ENCODE measurements at places on chromosomes 11 and 22.

- DNase-seq: no peak
Observed at GRCh38 chr11:46392421-46393230, 1.1 kb upstream of the CHRM4 start.

GRCh38 chr22:22446517-22446916 lies 62.0 kb downstream of the ZNF280B start:
- no peak for DNase-seq

DNA sequence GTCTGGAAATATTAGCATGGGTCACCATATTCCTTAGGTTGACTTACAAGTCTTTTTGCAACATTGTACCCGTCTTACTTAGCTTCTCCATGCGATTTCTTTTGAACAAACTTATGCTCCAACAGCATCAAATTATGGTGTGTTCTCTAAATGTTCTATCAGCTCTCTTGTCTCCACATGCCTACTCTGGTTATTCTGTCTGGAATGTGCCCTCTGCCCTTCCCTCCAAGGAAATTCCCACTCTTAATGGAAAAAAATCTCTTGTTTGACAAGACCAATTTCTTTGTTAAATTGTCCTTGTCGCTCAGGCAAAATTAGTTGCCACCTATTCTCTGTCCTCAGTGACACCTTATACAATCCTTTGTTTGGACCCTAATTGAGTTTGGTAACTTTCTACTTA lies 522.8 kb upstream of the LUZP2 start:
- no peak for DNase-seq

DNA sequence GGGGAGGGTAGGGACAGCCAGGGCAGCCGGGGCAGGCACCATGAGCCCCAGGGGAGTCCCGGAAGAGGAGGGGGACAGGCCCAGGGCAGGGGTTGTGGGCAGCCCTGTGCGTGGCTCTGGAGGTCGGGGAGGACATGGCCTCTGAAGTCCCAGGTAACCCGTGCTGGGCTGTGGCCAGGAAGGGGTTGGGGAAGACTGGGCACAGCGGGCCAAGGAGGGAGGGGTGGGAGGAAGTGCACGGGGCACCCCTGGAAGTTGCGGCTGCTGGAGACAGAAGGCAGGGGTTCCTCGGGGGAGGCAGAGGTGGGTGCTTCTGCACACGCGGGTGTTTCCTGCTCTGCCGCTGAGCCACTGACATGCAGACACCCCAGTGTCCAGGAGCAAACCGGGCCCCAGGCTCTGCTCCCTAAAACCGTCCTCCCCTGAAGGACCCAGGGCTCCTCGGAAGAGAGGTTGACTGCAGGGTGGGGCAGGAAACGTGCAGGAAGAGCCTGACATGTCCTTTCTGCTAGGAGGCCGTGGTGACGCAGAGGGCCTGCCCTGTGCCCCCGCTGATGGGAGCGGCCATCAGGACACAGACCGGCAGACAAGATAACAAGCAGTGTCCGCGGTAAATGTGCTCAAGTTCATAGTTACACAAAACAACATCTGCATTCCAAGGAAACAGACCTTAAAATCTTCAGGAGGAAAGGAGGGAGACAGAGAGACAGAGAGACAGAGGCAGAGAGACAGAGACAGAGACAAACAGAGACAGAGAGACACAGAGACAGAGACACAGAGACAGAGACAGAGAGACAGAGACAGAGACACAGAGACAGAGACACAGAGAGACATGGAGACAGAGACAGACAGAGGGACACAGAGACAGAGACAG lies 5.7 kb downstream of the TNNI2 start:
- no peak for DNase-seq

- no peak for DNase-seq
Observed at GRCh38 chr11:9577556-9577955, 4.1 kb downstream of the WEE1 start.

DNA sequence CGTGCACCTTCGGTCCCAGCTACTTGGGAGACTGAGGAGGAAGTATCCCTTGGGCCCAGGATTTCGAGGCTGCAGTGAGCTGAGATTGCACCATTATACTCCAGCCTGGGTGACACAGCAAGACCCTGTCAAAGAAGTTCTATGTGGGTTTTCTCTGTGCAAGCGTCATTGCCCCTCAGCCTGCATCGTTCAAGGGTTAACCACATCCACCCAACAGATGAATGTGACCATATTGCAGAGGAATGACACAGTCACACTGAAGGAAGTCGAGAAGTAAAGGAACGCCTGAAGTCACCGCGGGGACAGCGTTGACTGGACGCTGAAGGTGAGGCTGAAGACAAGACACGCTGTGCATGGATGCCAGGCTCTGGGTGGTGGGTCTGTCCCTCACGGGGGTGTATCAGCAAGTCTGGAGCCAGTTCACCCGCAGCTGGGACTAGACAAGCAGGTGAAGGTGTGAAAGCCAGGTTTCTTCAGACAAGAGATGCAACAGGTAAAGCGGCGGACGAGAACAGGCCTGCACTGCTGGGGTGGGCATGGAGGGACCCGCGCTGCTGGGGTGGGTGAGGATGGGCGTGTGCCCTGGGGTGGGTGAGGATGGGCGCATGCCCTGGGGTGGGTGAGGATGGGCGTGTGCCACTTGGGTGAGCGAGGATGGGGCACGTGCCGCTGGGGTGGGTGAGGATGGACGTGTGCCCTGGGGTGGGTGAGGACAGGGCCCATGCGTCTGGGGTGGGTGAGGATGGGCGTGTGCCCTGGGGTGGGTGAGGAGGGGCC lies 36.5 kb upstream of the TOLLIP start:
- no peak for DNase-seq

DNA sequence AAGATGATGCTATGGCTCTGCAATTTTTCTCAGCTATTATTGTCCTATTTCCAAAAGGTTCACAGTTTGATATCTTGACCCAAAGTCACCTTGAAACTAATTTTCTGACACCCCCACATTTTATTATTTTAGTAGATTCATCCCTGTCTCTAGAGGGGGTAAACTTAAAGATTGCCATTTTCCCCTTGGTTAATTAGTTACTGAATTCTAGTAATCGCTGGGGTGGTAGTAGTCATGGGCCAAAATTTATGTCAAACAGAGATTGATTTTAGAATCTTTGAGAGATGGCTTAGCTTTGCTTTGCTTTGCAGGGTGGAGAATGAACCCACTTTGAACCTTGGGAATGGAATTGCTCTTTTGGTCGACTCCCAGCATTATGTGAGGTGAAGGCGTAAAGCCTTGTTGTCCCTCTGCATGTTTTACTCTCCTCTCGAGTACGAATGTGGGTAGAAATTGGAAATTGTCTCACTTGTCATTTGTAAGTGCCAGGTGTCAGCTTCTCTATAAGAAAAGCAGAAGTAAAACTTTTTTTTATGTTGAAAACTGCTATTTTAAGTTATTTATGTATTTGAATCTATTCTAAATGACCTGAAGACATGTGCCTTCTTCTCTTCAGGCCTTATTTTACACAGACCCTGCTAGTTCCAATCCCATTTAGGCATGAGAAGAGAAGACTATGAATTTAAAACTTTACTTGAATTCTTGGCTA lies 42.4 kb upstream of the RCE1 start:
- peak; percentile 66 for DNase-seq

DNA sequence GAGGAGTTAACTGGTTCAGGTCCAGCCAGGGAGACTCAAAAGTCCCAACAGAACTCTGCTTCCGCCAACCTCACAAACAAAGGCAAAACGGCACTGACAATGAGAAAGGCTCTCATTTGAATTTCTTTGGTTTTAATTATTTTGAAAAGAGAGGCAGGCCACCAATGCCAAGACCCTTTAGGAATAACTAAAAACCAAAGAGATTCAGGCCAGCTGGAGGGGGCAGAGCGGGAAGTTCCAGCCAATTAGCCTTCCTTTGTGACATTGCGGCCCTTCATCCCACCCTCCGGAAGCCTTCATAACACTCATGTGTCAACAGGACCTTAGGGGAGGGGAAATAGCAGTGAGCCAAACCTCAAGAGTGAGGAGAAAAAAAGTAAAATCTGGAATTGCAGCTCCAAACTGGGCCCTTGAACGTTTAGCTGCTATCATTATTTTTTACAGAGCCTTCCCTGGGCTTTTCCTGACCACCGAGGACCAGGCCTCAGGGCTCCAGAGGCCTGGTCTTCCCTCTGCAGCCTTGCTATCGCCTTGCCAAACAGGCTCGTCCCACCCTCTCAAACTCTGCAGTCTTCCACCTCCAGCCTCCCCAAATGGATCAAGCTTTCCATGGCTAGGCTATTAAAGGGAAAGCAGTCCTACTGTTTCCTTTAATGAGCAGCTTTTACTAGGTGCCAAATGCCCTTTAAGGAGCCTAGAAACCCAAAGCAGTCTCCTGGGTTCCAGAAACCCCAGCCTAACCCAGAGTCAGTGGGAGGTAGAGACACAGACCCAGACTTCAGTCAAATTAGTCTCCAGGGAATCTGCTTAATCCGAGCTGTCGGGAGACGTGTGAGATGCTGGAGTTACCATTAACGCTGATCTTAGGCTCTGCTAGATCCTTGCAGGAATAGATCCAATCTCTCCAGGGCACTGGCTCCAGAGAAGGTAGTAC lies 114.2 kb downstream of the CCDC34 start:
- no peak for DNase-seq

- no peak for DNase-seq
Observed at GRCh38 chr11:26202754-26203153, 129.2 kb upstream of the ANO3 start.

GRCh38 chr11:64933935-64934681 lies 1.6 kb downstream of the GPHA2 start:
- DNase-seq: no peak

DNA sequence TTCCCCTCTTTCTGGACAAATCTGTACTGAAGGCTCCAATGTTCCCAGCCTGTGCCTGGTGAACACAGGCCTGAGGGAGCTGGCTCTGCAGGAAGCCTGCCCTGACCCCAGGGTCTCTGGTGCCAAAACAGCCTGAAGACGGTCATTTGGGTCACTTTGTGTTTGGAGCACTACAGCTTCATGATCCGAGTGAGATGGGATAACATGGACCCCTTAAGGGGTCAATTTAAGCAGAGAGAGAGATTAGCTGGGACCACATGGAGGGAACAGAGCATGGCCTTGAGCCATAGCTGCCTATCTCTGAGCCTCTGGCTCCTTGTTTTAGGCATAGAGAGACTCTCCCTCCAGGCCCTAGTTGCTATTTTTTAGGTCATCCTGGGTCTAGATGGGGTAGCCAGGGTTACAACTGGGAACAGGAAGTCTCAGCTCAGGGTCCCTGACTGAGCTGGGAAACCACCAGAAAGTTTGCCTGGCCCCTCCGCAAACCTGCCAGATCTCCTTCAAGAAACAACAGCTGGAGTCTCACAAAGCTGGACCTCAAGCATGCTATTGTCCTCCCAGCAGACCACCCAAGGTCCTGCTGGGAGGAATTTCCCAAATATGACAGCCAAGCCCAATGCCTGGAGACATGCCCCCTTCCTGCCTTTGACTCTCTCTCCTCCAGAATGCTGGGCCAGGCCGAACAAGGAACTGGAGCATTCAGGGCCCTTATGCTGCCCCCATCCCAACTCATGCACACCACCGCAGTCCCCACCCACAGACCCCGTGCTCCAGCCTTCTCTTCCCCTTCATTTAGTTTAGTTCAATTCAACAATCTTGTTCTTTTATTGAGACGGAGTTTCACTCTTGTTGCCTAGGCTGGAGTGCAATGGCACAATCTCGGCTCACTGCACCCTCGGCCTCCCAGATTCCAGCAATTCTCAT lies 4.0 kb downstream of the SLCO2B1 start:
- no peak for DNase-seq

DNA sequence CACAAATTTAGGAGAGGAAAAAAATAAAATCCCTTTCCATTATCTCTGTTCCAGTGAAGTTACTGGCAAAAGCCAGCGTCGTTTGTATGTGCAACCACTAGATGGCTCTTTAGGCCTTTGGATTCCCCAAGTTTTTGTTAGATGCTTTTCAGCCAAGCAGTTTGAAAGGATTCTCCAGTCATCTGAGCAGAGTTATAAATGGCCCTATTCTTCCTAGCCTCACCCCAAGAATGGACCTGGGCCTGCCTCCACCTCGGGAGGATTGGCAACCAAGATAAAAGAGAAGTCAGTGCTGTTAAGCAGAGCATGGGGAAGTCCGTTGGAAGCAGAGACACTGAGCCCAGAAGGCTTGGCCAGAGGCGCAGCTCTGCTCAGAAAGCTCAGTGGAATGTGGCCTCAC lies 15.4 kb downstream of the FAM181B start:
- no peak for DNase-seq

GRCh38 chr22:36921309-36922104 lies 8.1 kb downstream of the CSF2RB start:
- peak; percentile 69 for DNase-seq

- DNase-seq: no peak
Observed at GRCh38 chr22:30312053-30312452, 14.7 kb downstream of the TBC1D10A start.

DNA sequence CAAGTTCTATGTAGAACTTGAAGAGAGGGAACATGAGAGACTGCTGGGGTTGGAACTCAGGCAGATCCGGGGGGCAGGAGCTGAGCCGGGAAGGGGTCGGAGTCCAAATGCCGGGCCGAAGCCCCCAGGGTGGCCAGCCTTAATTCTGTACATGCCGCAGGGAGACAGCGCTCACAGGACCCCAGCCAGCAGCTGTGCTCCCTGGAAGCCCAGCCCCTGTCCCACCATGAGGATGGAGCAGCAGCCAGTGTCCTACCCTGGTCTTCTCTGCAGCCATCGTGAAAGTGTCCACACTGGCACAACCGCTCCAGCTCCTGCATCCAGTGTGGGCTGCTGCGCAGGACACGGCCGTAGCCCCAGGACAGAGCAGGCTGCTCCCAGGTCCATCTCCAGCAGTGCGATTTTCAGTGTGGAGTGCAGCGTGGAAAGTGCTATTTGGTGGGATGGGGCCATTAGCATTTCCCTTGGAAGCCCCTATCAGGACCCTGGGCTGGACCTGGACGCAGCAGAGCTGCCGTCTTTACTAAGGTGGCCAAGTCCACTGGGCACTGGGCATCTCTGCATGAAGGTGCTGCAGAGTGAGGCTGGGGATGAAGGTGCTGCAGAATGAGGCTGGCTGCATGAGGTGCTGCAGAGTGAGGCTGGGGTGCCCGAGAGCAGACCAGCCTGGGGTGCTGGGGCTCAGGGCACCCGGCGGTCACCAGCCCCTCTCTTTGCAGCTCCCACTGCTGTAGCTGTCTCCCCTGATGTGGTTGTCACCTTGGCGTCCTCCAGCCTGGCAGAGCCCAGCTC lies 737.4 kb downstream of the BRD1 start:
- no peak for DNase-seq
